ENCODE measurements at places on chromosomes 7 and 10. TPM values are rescaled to one million over a fixed set of nuclear protein-coding genes. Genes with fewer than 3 reads are reported as not detected.

The PRPF18 gene
- polyA plus RNA-seq = 15.1 TPM

The WNT8B gene
- polyA plus RNA-seq = not detected

DNA sequence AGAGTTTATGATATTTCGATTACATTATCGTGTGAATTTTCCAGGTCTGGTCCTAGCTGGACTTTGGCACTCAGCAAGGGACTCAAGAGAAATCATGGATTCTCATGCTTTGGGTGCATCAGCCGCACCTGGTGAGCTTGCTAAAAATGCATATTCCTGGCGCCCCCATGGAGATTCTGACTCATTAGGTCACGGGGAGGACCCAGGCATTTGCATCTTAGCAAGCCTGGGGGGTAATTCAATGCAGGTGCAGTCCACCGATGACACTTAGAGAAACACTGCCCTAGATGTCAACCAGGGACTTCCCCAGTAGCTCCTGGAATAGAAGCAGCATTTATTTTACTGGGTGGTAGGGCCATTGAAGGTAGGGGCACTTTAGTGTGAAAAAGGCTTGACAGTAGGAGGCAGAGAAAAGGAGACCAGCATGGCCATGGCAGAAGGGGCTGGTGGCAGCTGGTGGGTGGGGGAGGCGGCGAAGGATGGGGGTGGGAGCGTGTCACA is 29.9 kb upstream of the PDCD4 start:
- no peak for DNase-seq

GRCh38 chr10:113305871-113306270 is 247.0 kb upstream of the HABP2 start:
- no peak for DNase-seq

DNA sequence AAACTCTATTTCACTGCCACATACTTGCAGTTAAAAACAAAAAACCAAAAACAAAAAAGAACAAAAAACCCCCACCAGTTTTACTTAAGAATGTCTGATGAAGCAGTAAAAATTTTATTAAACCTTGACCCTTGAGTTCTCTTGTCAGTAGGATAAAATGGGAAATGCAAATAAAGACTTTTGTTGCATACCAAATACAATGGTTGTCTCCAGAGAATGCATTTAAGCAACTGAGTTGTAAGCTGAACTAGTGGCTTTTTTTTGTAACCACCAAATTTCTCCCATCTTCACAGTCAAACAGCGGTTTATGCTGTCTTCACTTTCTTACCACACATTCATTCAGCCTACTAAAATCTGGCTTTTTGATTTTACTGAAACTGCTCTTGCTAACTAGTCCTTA is 3.1 kb downstream of the SYPL1 start:
- no peak for DNase-seq

Data from psoas muscle (tissue), 8 donors.